ENCODE measurements at places on chromosomes 2 and 18. TPM values are rescaled to one million over a fixed set of nuclear protein-coding genes. Genes with fewer than 3 reads are reported as not detected.

Gene OSBPL6
- polyA plus RNA-seq: 0.03 TPM

Gene VWA3B
- not detected for polyA plus RNA-seq

Gene PKDCC
- 58.8 TPM for polyA plus RNA-seq

Gene ATP8B1
- 2.8 TPM for polyA plus RNA-seq

Gene TRIM43
- not detected for polyA plus RNA-seq

Gene STEAP3
- 10.2 TPM for polyA plus RNA-seq

Gene GPR55
- polyA plus RNA-seq: not detected

Gene HNRNPA3
- polyA plus RNA-seq: 52.3 TPM

Gene ASTL
- not detected for polyA plus RNA-seq

Gene INPP5D
- polyA plus RNA-seq: 16.1 TPM

Gene RAMP1
- polyA plus RNA-seq: 0.61 TPM

Gene ZSCAN30
- 7.4 TPM for polyA plus RNA-seq

Gene CD226
- polyA plus RNA-seq: 0.13 TPM

Gene SULT6B1
- not detected for polyA plus RNA-seq

Gene SERPINB10
- polyA plus RNA-seq: not detected

Gene SNORC
- polyA plus RNA-seq: 59.1 TPM

Gene SLC9A4
- polyA plus RNA-seq: not detected

Gene RPIA
- polyA plus RNA-seq: 13.3 TPM

Gene TCF7L1
- polyA plus RNA-seq: 0.15 TPM

Gene ACTG2
- polyA plus RNA-seq: not detected

Gene AP1S3
- polyA plus RNA-seq: 3.0 TPM

Gene CCDC148
- polyA plus RNA-seq: 0.40 TPM

Gene CEBPZ
- polyA plus RNA-seq: 10.7 TPM

Gene KIAA2012
- polyA plus RNA-seq: not detected

Gene VAPA
- 167 TPM for polyA plus RNA-seq

Gene OTX1
- 1.0 TPM for polyA plus RNA-seq

Gene SPATA3
- not detected for polyA plus RNA-seq

Gene KCNS3
- not detected for polyA plus RNA-seq

Gene RBKS
- polyA plus RNA-seq: 8.3 TPM

Gene DOK6
- 12.3 TPM for polyA plus RNA-seq

Gene ANAPC1
- 42.9 TPM for polyA plus RNA-seq

Gene FAHD2A
- 41.8 TPM for polyA plus RNA-seq

Gene MC5R
- not detected for polyA plus RNA-seq

Gene AGPS
- polyA plus RNA-seq: 39.4 TPM

Gene MBD5
- 20.1 TPM for polyA plus RNA-seq

Gene SP140
- polyA plus RNA-seq: 0.57 TPM

Gene UPP2
- polyA plus RNA-seq: 0.28 TPM

Gene TNS1
- polyA plus RNA-seq: 127 TPM

Gene TGFBRAP1
- polyA plus RNA-seq: 13.4 TPM

Gene CHRNG
- not detected for polyA plus RNA-seq
